T-helper 2 cell (primary cell): ENCODE measurements at places on chromosomes 7 and 10.

GRCh38 chr10:42939237-42939636 lies 137.6 kb upstream of the RET start:
- no peak for DNase-seq

DNA sequence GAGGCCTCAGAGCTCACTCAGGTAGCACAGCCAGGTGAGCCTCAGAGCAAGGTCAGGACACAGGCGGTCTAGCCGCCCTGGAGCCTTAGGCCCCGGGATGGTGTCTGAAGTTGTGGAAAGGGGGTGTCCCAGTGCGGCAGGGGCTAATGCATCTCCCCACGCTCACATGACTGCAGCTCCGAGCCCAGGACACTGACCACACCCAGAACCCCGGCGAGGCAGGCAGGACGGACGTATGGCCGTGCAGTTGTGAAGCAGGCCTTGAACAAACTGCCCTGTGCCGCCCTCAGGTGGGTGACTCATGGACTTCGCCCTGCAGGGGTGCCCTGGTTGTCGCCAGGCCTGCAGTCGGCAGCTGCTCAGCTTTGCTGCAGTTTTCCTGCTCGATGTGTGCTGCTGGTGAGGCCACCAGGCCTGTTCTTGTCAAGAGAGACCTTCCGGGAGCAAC lies 5.0 kb upstream of the PRKAR1B start:
- DNase-seq, result no peak

DNA sequence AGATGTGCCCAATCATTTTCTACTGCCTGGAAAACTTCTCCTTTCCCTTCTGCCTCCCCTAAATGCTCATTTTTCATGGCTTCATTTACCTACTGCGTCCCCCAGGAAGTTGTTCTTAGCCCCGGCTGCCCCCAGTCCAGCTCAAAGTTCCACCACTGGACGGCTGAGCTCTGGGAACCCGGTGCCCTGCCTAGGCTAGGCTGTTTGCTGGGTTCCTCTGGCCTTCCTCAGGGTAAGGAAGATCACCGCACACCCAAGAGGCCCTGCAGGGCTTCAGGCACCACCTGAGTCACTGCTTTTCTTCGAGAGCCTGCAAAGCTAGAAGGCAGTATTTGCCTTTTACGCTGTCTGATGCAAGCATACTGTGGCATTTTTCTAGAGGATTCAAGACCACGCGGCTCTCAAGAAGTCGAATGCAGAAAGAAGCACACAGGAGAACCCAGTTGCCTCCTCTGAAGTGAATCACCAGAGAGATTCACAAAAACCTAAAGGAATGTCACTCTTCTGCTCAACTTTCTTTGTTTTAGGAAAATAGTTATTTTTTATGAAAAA lies 46.7 kb upstream of the ZMIZ1 start:
- DNase-seq, result no peak

DNA sequence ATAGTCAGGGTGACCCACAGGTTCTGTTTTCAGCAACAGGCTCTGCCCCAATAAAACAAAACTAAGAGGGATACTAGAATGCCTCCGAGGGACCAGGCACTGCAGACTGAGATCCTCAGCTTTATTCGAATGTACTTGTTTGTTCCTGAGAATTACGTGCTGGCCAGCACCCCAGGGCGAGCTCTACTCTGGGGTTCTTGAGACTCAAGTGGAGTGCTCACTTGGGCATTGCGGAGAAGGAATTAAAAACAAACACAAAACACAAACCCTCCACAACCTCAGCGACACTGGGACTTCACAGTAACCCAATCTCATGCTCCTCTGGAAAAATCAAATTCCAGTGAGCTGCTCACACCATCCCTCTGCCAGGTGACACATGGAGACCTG lies 250.7 kb downstream of the TNS3 start:
- no peak for DNase-seq

DNA sequence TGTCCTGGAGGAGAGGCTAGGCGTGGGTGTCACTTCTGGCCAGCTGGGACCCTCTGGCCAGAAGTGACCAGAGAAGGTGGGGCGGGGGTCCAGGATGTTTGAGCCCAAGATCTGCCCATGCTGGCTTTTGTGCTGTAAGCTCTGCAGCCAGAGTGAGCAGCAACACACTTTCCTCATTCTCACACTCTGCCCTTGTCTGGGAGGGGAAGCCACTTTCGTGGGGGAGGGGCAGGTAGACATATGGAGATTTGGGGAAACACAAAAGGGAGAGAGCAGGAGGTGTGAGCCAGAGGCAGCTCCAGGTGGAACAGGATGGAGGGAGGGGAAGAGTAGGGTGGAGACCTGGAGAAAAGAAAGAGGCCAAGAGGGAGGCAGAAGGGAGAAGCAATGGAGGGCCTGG lies 31.5 kb upstream of the ADCYAP1R1 start:
- DNase-seq, result no peak

- DNase-seq, result no peak
Observed at GRCh38 chr7:139916717-139917395, 87.8 kb downstream of the TBXAS1 start.
